Spinal cord (tissue), 10 donors: ENCODE measurements at places on chromosomes 6 and 20. TPM values are rescaled to one million over a fixed set of nuclear protein-coding genes. Genes with fewer than 3 reads are reported as not detected.

The PRKN gene
- polyA plus RNA-seq = 8.9 TPM

DNA sequence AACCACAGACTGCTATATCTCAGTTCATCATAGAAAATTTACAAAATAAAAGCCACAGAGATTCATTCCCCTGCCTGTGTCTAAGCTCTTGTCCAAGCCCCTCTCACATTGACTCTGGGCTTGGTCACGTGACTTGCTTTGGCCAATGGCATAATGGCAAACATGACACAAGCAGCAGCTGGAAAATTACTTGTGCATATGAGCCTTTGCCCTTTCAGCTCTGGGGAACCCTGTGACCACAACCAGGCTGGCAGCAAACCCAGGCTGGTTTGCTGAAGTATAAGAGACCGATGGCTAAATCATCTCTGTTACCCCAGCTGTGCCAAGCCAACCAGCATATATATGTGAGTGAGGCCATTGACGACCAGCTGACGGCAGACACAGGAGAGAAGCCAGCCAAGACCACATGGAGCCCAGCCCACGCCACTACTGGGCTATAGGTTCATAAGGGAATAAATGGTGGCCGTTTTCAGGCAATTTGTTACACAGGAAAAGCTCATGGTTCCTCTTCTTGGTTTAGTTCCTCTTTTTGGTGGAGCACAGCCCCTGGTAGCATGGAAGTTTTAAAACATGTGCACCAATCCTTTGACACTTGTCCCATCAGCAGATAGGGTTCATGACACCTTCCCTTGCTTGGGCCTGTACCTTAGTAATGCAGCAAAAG is 31.8 kb upstream of the RSPO4 start:
- no peaks in the 10 kb centered on the region for H3K4me1 ChIP-seq
- no peak overlapping the region for H3K4me3 ChIP-seq
- no peak for DNase-seq
- H3K27me3 ChIP-seq = no peaks in the 10 kb centered on the region
- no peaks in the 10 kb centered on the region for H3K36me3 ChIP-seq

DNA sequence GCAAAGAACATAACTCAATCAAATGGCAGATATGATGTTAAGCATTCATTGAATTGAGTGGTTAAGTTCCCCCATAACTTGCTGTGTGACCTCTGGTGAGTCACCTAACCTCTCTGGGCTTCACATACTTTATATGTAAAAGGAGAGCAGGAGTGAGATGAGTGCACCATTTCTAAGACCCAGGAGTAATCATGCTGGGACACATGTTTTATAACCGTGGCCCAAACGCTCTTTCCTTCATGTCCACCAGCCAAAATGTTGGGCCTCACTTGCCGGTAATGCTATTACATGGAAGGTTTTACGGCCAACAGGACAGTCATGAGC is 40.3 kb upstream of the CCDC167 start:
- H3K36me3 ChIP-seq = no peaks in the 10 kb centered on the region
- DNase-seq = no peak
- H3K27ac ChIP-seq = no peak overlapping the region
- H3K4me3 ChIP-seq = no peak overlapping the region
- peaks cover 40% of the 10 kb centered on the region for H3K4me1 ChIP-seq

DNA sequence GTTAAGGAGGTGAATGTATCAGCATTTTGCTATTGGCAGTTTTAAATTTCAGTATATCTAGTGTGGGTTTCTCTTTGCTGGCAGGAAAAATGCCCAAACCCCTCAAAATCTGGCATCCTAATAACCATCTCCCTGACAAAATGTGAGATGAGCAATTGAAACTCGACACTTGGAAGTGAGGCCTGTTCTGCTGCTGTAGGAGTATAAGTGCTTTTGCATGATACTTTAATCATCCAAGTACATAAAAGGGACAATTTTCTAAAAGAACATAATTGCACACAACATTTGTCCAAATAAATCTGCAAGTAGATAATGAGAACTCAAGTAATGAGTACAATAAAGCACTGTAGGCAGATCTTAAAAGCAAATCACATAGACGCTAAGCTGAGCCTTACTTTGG is 36.5 kb downstream of the LAMP5 start:
- H3K27me3 ChIP-seq = no peaks in the 10 kb centered on the region
- H3K4me1 ChIP-seq = no peaks in the 10 kb centered on the region
- H3K4me3 ChIP-seq = no peak overlapping the region

DNA sequence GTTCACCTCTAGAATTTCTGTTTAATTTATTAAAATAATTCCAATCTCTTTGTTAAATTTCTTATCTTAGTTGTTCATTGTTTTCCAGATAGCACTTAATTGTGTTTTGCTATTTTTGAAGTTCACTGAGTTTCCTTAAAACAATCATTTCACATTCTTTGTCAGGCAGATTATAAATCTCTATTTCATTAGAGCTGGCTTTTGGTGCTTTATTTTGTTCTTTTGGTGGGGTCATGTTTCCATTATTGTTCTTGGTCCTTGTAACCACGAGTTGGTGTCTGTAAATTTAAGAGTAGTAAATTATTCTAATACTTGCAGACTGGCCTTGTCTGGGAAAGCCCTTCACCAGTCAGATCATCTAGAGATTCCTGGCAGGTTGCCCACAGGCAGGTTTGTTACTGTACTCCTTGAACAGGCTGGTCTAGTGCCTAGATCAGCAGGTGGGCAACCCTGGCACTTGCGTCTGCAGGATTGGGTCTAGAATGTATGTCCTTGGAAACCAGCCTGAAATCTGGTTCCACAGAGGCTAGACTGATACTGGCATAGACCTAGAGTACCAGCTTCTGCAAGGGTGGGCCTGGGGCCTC is 110.4 kb downstream of the ADGB start:
- no peak overlapping the region for H3K27ac ChIP-seq
- no peak overlapping the region for H3K4me3 ChIP-seq
- H3K36me3 ChIP-seq = no peaks in the 10 kb centered on the region
- H3K4me1 ChIP-seq = no peaks in the 10 kb centered on the region

- no peak overlapping the region for H3K27ac ChIP-seq
- peaks cover 7% of the 10 kb centered on the region for H3K36me3 ChIP-seq
- DNase-seq = no peak
- H3K27me3 ChIP-seq = no peaks in the 10 kb centered on the region
- no peak overlapping the region for H3K4me3 ChIP-seq
These were observed 19.6 kb downstream of the SOBP start for GRCh38 chr6:107509506-107509905.

- H3K4me3 ChIP-seq = peak overlapping the region; percentile 40
- DNase-seq = no peak
- H3K27me3 ChIP-seq = peaks cover 67% of the 10 kb centered on the region
- H3K4me1 ChIP-seq = peaks cover 7% of the 10 kb centered on the region
- no peak overlapping the region for H3K27ac ChIP-seq
- no peaks in the 10 kb centered on the region for H3K36me3 ChIP-seq
These were observed 29.9 kb upstream of the ZNF184 start for GRCh38 chr6:27502508-27503435.

DNA sequence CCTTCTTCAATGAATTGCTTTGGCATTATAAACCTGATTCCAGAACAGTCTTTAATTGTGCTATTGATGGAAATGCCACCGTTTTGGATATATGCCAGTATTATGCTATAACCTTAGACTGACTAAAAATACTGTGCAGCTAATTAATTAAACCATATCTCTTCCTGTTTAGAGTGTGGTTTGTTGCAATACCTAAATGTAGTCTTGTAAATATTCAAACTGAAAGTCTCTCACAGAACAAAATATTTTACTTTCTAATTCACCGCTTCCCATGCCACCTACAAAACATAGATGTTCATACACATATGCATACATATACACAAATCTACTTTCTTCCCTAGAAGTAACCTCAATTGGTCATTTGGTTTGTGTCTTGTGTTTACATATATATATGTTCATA is 126.6 kb downstream of the SIM1 start:
- no peaks in the 10 kb centered on the region for H3K4me1 ChIP-seq
- no peaks in the 10 kb centered on the region for H3K27me3 ChIP-seq
- no peak overlapping the region for H3K4me3 ChIP-seq
- no peaks in the 10 kb centered on the region for H3K36me3 ChIP-seq

DNA sequence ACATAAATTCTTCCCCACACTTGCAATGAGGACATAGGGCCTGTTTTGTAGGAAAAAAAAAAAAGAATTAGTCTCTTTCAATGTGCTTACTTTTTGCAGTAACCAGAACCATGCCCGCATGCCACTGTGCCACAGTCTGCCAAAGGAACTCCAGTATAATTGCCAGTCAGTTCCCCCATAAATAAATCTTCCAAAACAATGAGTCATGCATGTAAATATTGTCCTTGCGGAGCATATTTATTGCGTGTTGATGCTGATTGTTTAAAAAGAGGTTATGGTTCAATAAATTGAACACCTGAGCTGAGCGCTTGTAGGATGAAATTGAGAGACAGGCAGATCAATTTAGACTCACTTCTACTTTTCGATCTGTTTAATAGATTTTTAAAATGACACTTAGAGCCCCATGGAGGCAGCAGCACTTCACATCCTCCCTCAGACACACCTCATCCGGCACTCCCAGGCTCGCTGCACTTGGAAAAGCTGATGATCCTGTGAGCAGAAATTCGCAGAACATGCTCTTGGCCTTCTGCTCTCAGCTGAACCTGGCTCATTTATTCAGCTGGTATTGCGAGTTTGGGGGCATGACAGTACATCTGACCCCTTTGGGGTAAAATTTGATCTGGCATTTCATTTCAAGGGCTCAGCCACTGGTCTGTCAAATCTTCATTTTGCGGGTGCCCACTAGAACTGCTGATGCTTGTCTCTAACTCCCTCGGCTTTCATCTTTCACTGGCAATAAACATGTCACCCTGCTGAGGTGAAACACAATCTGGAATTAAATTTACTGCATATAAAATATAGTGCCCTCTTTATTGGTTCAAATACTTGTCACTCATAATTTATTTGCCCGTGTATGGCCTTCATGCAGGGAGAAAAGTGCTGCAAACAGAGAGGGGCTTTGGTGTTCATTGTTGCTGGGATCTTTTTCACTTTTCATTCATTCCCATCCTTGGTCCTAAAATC is 371.1 kb upstream of the POU3F2 start:
- H3K27me3 ChIP-seq = no peaks in the 10 kb centered on the region
- no peak for DNase-seq
- no peak overlapping the region for H3K4me3 ChIP-seq
- no peaks in the 10 kb centered on the region for H3K36me3 ChIP-seq
- H3K27ac ChIP-seq = no peak overlapping the region

GRCh38 chr6:70620746-70621145 is 46.9 kb upstream of the SMAP1 start:
- no peak overlapping the region for H3K4me3 ChIP-seq
- H3K27me3 ChIP-seq = no peaks in the 10 kb centered on the region
- H3K27ac ChIP-seq = no peak overlapping the region
- no peaks in the 10 kb centered on the region for H3K36me3 ChIP-seq
- no peaks in the 10 kb centered on the region for H3K4me1 ChIP-seq

- no peaks in the 10 kb centered on the region for H3K4me1 ChIP-seq
- H3K27me3 ChIP-seq = no peaks in the 10 kb centered on the region
- no peaks in the 10 kb centered on the region for H3K36me3 ChIP-seq
- H3K4me3 ChIP-seq = no peak overlapping the region
These were observed 9.2 kb downstream of the C6orf15 start for GRCh38 chr6:31103136-31103535.

DNA sequence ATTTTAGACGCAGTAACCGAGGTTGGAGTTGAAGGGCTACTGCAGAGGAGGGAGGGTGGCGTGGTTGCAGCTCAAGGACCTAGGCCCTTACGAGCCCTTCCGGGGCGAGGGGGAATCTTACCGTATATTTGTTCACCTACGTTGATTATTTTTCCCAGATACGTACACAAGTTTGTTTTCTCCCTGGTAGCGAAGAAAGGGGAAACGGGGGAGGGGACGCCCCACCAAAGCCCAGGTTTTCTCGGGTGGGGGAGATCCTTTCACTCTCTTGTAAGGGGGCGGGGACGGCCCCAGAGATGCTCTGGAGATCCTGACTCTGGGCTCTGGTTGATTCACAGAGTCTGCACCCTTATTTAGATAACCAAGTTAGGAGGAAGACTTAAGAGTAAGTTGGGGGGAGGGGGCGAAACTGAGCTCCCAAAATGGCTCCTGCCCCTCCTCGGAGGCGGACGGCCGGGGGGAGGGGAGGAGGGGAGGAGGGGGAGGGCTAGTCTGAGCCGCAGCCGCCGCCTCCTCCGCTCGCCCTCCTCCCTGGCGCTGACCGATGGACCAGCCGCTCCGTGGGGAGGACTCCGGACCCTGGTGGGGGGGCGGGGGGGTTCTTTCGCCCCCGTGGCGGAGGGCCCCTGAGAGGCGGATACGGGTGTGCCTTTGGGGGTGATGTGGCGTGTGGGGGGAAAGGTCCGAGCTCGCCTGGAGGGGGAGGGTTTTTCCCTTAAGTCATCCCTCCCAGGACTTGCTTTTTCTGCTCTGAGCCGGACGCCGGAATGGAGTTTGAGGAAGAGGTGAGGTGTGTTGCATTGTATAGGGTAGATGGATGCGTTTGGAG is 2.2 kb downstream of the BRD2 start:
- peak overlapping the region; percentile 93 for H3K4me3 ChIP-seq
- peaks cover 26% of the 10 kb centered on the region for H3K4me1 ChIP-seq
- H3K27ac ChIP-seq = peak overlapping the region; percentile 100

GRCh38 chr6:8108031-8108660 is 5.8 kb upstream of the EEF1E1 start:
- no peaks in the 10 kb centered on the region for H3K36me3 ChIP-seq
- H3K4me3 ChIP-seq = no peak overlapping the region
- H3K27me3 ChIP-seq = no peaks in the 10 kb centered on the region
- DNase-seq = no peak

DNA sequence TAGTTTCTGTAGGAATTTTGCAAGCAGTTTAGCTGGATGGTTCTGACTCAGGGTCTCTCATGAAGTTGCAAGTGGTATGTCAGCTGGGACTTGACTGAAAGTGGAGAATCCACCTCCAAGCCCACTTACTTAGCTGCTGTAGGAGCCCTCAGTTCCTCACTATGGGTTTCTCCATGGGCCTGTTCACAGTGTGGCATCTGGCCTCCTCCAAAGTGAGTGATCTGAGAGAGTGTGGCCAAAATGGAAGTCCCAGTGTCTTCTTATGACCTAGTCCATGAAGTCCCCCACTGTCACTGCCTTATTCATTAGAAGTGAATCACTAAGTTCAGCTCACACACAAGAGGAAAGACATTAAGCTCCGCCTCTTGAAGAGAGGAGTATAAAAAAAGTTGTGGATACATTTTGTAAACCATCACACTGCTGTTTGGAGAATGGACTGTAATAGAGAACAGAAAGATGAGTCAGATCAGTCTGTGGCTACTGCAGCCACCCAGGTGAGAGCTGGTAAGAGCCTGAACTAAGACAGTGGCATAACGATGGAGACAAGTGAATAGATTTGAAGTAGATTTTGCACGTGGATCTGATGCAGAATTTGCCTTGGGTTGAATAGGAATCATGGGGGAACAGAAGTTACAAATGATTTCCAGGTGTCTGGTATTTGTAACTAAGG is 4.9 kb upstream of the NELFCD start:
- no peak overlapping the region for H3K27ac ChIP-seq
- H3K27me3 ChIP-seq = no peaks in the 10 kb centered on the region
- DNase-seq = no peak
- no peaks in the 10 kb centered on the region for H3K36me3 ChIP-seq
- peaks cover 4% of the 10 kb centered on the region for H3K4me1 ChIP-seq

- no peak overlapping the region for H3K4me3 ChIP-seq
- no peak overlapping the region for H3K27ac ChIP-seq
- H3K36me3 ChIP-seq = no peaks in the 10 kb centered on the region
- no peaks in the 10 kb centered on the region for H3K4me1 ChIP-seq
- no peak for DNase-seq
- H3K27me3 ChIP-seq = no peaks in the 10 kb centered on the region
These were observed 646.5 kb upstream of the NOX3 start for GRCh38 chr6:156102129-156102528.
